Sigmoid colon (tissue), 7 donors: ENCODE measurements at places on chromosomes 1 and 21.

- DNase-seq = no peak
These were observed 2.3 kb upstream of the GIPC2 start for GRCh38 chr1:78043436-78043835.

DNA sequence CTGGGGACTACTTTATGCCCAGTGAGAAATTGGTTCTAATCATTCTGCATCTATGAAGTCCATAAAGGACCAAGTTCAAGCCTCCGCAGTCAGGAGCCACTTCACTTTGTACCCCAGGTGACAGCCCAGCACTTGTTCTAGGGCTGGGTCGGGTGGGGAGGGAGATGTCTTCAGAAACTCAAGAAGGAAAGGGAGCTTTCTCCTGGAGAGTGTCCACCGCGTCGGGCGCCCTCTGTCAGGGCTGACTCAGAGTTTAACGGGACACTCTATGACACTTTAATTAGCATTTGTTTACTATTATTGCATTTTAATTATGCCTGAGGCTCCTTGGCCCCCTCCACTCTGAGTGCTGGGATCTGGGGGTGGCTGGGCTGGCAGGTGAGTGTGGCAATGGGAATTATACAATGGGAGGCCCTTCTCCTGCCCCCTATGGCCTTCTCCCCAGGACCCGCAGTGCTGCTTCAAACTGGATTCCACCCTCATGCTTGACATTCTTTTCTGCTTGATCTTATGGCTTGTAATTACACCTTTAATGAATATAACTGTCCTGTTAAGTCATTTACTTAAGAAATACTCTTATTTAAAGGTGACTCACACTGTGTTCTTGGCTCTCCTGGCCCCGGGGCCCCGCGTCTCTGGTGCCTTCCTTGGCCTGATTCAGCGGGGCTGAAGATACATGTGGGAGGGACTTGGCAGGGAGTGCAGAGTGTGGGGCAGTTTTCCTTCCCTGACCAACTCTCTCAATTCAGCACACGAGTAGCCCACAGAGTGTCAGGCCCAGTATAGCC is 136.6 kb downstream of the PLXNA2 start:
- no peak for DNase-seq

- peak; percentile 17 for DNase-seq
These were observed 6.8 kb upstream of the SFN start for GRCh38 chr1:26856181-26856580.

DNA sequence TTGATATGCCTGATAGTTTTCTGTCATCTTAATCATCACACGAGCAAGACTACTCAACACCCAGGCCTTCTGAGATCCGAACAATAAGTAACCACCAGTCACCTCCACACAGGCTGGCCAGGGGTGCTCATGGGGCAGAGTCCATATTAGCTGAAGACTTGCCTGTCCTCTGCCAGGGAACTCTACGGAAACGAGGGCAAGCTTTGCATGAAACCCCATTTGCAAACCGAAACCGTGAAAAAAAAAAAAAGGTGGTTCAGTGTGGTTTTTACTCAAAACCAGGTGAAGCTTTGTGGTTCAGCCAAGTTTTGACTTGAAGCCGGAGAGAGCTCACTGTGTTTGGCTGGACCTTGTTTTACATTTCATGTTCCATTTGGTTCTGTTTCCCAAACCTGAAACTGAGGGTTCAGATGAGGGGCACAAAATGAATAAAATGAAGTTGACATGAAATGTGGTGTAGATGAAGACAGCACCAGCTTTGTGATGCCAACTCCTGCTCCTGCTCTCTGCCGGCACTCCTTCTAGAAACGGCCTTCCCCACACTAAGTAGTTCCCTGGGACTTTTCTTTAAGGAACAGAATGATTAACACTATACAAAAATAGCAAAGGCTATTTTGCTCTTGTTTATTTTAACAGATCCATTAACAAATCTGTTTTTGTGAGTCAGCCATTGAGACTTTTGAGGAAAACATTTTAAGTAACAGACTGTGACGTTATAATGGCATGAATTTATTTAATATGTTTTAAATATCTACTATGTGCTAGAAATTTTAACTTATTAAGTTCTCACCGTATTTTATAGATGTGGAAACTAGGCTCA is 74.7 kb downstream of the RUNX1 start:
- no peak for DNase-seq

DNA sequence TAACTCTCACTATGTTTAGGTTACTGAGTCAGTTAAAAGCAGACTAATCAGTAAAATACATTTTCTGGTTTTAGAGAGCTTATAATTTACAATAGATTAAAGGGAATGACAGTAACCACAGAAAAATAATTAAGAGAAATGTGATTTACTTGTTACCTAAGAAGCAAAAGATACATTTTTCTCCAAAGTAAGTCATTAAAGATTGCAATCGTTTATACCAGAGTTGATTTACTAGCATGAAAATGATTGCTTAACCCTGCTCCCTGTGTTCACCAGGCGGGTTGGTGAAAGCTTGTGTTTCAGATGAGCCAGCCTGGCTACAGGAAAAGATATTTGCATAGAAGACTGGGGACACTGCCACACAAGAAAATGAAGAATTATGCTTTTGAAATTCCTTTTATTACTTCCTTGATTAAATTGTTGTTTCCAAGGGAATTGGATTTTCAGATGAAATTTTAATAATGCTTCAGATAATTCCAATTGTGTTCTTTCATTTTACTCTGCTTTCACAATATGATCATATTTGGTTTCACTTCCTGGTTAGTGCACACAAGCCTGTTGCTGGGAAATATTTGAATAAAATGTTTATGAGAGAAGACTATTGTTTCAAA is 27.9 kb downstream of the LRRC8B start:
- DNase-seq = no peak

DNA sequence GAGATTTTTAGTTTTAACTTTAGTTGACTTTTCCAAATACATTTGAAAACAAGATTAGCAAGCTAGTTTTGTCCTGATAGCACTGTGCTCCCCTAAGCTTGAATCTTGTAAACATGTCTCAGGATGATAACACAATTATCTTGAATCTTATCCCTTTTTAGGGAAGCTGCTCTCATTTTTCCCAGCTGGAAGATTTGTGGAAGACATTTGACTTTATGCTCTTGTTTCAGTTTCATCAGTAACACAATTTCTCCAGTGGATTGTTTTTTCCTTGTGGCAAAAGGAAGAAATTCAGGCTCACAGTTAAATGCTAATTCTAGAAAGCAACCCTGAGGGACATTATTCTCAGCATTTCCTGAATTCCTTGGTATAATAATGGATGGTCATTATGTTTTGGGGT is 88.8 kb downstream of the CDC7 start:
- DNase-seq = no peak

GRCh38 chr1:243471026-243471685 is 215.3 kb downstream of the SDCCAG8 start:
- no peak for DNase-seq

- DNase-seq = no peak
These were observed 10.3 kb downstream of the INSRR start for GRCh38 chr1:156848461-156849150.

GRCh38 chr1:153277852-153278251 is 18.4 kb downstream of the LORICRIN start:
- DNase-seq = no peak

DNA sequence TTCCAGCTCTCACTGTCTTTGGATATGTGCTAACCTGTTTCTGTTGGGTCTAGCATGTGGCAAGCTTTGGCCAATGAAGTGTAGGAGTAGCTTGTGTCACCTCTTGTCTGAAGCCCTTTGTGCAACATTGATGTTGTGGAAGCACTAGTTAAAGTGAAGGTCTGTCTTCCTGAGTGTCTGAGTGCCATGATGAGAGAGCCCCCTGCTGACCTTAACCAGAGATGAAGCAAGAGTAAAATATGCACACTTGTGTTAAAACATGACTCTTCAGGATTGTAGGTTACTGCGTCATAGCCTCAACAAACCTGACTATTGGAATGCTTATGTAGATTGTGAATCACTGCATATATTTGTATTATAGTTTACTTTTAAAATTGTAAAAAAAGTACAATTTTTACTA is 103.7 kb downstream of the NCAM2 start:
- DNase-seq = no peak

- DNase-seq = no peak
These were observed 32.9 kb downstream of the GADD45A start for GRCh38 chr1:67717876-67718275.

GRCh38 chr1:62208087-62208486 is 13.4 kb downstream of the L1TD1 start:
- DNase-seq = peak; percentile 28

GRCh38 chr1:69985901-69986439 is 219.4 kb downstream of the LRRC40 start:
- no peak for DNase-seq

- DNase-seq = no peak
These were observed 91.6 kb downstream of the GALNT2 start for GRCh38 chr1:230158415-230159291.

DNA sequence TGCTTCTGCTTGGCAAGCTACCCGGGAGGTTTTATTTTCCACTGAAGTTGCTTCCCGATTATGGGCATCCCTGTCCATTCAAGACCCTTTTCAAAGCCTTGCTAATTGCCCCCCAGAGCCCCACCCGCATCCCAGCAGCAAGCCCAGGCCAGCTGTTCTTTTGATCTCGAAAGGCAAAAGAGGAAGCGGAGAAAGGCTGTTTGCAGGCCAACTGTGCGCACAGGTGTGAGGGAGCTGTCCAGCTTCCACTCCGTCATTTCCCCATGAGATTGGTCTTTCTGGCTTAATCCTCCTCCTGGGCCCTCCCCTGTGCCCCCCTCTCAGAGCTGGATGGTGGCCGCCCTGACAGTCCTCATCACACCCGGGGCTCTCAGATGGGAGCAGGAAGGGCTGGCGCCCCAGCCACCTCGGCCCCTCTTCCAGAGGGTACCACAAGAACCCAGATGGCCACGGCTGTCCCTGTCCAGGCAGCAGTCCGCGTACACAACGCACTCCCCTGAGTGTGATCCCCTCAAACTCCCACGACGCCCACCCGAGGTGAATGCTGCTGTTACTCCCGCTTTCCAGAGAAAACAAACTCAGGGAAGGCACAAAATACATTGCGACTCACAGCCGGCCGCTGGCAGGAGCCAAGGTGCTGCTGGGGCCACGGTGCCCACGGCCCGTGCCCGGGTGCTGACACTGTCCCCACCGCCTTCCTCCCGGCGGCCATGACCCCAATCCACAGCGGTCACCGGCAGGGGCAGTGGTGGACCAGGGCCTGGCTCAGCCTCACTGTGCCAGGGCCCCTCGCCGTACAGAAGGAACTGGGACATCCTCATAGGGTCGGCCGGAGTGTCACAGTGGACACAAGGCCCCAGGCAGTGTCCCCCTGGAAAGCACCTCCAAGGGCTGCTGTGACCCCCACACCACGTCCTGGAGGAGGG is 121.9 kb downstream of the CRYAA start:
- DNase-seq = no peak

GRCh38 chr1:32014199-32014947 is 705 bp downstream of the KHDRBS1 start:
- peak; percentile 79 for DNase-seq

- DNase-seq = no peak
These were observed 10.5 kb upstream of the CNTN2 start for GRCh38 chr1:205032508-205032907.

- DNase-seq = no peak
These were observed 60.0 kb upstream of the SSX2IP start for GRCh38 chr1:84750110-84750730.

DNA sequence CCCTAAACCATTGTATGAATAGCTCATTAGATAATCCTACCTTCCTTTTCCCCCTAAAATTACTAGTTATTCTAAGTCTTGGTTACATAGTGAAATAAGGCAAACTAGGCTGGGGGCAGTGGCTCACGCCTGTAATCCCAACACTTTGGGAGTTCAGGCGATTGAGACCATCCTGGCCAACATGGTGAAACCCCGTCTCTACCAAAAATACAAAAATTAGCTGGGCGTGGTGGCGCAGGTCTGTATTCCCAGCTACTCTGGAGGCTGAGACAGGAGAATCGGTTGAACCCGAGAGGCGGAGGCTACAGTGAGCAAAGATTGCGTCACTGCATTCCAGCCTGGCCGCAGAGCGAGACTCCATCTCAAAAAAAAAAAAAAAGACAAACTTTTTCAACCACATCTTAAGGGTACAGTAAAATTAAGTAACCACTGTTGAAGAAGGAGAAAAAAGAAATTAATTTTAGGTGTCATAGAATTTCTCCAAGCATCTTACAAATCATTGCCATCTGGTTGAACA is 108.5 kb downstream of the DENND1B start:
- no peak for DNase-seq

GRCh38 chr1:211511947-211512346 is 20.0 kb upstream of the RD3 start:
- DNase-seq = no peak

- no peak for DNase-seq
These were observed 28.4 kb downstream of the TRIM33 start for GRCh38 chr1:114482585-114482984.

DNA sequence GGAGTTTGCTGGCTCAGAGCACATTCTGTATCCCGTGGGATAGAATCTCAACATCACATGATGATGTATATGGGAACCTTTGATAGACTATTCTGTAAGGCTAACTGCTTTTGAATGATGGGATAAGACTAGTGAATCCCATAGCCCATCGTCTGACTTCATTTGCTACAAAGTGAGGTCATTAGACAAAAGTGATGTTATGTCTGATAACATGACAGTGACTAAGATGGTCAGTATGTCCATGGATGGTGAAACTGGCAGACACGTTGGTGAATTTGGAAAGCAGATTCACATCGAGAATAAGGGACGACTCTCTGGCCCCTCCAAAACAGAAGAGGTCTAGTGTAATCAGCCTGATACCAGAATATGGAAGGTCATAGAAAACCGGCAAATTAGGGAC is 108.4 kb downstream of the HHAT start:
- no peak for DNase-seq

DNA sequence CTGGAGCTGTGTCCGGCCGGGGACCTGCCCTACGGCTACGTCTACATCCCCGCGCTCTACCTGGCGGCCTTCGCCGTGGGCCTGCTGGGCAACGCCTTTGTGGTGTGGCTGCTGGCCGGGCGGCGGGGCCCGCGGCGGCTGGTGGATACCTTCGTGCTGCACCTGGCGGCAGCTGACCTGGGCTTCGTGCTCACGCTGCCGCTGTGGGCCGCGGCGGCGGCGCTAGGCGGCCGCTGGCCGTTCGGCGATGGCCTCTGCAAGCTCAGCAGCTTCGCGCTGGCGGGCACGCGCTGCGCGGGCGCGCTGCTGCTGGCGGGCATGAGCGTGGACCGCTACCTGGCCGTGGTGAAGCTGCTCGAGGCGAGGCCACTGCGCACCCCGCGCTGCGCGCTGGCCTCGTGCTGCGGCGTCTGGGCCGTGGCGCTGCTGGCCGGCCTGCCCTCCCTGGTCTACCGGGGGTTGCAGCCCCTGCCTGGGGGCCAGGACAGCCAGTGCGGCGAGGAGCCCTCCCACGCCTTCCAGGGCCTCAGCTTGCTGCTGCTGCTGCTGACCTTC is 412 bp downstream of the GPR25 start:
- DNase-seq = peak; percentile 30

DNA sequence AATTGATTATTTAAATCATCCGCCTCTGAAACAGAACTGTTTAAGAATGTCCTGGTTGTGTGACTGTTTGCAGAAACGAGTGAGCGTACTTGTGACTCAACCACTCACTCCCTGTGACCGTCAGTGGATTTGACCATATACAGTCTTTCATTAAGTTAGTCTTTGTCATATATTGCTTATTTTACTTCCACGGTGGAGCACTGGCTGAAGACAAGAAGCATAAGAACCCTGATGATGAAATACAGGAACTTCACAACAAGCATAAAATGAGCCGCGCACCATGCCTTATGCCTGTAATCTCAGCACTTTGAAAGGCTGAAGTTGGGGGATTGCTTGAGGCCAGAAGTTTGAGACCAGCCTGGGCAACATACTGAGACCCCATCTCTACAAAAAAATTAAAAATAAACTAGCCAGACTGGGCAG is 194.0 kb downstream of the TOMM20 start:
- no peak for DNase-seq

GRCh38 chr1:59063501-59063900 is 233.4 kb upstream of the FGGY start:
- no peak for DNase-seq
